Right renal pelvis (tissue), 4 donors: ENCODE measurements at places on chromosomes 4 and X.

- no peak for DNase-seq
These were observed 171.9 kb upstream of the GALNT7 start for GRCh38 chr4:172996571-172997216.

DNA sequence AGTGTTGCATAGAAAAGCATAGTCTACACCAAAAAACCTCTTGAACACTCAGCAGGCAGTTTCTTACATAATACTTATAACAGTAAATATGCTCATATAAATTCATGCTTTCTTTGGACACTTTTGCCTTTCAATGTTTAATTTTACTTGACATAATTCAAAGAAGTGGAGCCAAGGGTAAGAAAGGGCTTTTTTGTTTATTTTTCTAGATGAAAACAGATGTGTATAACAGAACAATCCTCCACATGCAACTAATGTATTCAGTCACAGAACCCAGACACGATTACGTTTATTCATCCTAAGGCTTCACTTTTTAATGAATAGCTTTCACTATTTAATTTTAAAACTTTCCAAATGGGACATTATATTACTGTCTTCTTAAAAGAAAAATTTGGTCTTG is 58.0 kb upstream of the PTPN13 start:
- DNase-seq, result no peak

GRCh38 chrX:9560219-9560618 is 95.4 kb downstream of the TBL1X start:
- no peak for DNase-seq

GRCh38 chr4:52606726-52607125 is 52.4 kb downstream of the USP46 start:
- DNase-seq, result no peak

GRCh38 chrX:3076416-3076991 is 35.2 kb downstream of the ARSF start:
- DNase-seq, result no peak
